ENCODE measurements at places on chromosomes 7 and 10.

- DNase-seq = no peak
Measured at GRCh38 chr10:117078168-117078837, 59.8 kb downstream of the VAX1 start.

DNA sequence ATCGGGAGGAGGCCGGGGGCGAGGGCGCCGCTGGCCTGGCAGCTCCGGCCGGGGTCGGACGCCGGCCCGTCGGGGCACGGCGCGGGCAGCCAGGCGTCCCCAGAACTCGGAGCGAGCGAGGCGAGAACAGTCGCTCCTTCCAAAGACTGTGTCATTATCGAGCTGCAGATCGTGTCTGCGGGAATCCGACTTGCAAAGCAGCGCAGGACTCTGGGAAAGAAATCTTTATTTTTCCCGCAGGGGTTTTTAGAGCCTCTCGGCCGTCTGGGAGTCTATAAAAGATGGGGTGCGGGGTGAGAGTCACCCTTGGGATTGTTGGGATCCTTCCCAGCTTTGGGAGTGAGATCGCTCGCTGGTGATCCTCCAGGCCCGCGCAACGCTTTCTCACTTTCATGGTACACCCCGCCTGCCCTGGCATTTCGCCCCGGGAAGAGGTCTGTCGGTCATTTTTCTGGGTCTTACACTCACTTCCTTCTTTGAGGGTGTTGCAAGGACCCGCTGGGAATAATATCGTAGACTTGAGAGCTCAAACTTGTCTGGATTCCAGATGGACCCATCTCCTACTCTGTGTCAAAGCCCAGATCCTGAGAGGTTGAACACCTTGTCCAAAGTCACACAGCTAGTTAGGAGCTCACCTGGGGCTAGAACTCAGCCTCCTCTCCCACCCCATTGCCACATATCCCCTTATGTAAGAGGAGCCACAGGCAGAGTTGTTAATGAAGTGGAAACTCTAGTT, 1.0 kb downstream of the UBTD1 start:
- peak; percentile 58 for DNase-seq

DNA sequence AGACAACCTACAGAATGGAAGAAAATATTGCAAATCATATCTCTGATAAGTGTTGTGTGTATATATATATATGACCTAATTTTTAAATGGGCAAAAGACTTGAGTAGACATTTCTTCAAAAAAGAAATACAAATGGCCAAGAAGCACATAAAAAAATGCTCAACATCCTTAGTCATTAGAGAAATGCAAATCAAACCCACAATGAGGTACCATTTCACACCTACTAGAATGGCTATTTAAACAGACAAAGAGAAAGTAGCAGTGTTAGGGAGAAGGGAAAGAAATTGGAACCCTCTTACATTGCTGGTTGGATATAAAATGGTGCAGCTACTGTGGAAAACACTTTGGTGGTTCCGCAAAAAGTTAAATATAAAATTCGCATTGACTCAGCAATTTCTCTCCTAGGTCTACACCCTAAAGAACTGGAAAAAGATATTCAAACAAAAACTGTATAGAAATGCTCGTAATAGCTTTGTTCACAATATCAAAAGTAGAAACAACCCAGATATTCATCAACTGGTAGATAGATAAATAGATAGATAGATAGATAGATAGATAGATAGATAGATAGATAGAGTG, 16.3 kb downstream of the ACSL5 start:
- DNase-seq = no peak

DNA sequence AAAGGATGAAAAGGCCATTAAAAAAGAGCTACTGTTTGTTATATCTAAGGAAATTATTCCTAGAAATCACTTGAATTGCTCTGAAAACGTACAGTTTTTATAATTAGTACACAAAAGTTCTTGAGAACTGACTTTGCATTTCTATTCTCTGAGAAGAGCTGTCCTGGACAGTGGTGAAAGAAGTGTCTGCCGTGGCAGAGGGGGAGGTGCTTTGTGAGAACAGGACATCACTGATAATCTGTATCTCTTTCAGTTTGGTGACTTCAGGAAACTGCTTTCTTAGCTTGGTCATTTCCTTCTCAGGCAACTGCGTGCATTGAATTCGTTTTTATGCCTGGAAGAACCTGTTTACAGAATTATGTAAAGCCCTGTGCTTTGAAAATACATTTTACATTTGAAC, 52.1 kb downstream of the POLL start:
- no peak for DNase-seq
